Stimulated activated CD8-positive, alpha-beta memory T cell treated with anti-CD3 and anti-CD28 coated beads, Interleukin-4, amount 100 ng/mL, for 1 hour (primary cell): ENCODE measurements at places on chromosomes 16 and 17.

DNA sequence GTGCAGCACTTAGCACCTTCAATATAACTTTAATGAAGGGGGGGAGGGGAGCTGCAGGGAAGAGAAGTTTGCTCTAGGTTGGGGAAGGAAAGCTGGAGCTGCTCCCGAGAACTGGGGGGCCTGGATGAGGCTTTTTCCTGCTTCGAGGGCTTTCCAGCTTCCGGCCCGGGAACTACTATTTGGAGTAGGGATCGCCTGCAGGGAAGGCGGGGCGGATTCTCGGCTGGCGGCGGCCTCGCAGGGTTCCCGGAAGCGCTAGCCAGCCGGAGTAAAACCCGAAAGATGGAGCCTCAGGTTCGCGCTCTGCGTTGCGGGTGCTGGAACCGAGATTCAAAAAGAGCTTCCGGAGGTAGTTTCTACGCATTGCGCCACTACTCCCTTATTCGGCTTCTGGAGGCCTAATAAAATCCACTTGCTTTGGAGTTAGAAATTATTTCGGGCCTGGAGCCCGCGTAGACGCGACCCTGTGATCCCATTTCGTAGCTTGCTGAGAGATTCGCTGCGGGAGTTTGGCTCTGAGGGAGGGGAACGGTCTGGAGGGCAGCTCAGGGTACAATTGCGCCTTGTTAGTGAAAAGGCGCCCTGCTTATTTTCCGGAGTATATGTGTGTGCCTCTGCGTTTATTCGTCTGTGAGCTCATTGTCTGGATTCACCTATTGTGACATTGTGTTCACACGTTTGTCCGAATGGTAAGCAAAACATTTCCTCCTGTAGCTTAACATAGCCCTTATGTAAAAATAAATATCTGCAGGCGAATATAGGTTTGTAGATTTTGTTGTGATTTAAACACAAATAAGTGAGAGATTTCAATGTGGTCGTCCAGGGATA, 652 bp downstream of the PRAC2 start:
- no peak for DNase-seq

DNA sequence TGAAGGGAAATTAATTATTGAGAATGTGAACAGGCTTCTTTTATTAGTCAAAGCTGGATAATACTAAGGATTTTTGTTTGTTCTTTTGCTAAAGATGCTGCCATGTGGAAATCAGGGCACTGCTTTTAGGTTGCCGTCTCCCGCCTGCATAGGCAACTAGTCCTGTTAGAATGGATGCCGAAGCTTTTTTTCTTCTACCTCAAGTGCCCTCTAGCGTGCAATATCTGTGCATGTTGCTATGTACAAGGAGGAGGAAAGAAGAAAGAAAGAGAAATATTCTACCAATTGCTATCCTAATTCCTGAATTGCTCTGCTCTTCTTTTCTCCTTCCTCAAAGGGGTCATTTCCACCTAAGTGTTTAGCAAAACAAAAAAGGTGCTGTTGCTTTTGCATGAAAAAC, 5.2 kb upstream of the CDH8 start:
- DNase-seq, result no peak

DNA sequence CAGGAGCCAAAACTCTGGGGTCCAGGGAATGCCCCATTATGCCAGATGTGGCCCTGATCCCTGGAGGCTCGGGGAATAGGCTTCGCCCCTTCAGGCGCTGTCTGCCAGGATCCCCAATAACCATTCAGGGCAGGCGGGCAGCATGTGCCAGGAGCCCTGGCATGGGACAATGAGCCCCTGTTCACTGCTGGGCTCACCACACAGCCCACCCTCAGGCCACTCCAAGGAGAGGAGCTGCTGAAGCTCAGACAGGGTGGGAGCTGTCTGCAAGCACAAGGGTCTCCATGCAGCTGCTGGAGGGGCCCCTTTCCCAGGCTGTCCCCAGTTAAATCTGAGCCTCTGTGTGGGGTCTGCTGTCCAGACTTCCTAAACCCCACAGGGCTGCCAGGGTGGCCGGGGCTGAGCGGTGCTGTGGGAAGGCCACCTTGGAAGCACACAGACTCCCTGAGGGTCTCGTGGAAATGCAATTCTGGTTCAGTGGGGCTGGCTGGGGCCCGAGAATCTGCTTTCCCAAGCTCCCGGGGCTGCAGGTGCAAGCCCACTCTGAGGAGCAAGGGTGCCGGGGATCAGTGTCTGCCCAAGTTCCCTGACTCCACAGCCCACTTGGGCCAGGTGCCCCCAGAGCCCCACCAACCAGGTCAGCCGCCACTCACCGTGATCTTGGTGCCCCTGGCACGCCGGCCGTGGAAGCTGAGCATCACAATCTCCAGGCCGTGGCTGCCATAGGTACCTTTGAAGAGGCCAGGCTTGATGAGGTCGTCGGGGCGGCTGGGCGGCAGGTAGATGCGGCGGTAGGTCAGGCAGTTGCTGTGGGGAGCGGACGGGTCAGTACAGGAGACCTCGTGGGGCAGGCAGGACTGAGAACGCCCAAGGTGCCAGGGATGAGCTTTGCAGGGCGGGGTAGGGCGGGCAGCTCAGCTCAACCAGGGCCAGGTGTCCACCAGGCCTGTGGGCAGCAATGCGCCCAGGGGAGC, 17.7 kb upstream of the C16orf95 start:
- DNase-seq, result no peak

GRCh38 chr16:67555795-67556212, 6.5 kb upstream of the CTCF start:
- no peak for DNase-seq

DNA sequence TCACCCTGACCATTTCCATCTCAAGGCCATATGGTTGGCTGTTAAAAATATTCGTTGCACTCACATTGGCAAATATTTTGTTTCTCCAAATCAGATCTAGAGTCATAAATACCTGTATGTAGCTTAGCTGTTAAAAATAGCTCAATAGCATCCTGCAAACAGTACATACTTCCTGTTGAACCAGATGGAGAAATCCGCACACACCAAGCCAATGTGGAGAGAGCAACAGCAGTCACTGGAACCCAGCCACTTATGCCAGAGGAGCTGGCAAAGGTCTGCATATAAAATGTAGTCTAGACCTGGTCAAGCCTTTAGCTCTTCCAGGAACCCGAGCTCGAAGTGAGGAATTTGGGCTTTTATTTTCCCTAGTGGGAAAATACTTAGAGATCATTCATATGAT, 146.4 kb upstream of the KCNJ16 start:
- DNase-seq, result no peak

DNA sequence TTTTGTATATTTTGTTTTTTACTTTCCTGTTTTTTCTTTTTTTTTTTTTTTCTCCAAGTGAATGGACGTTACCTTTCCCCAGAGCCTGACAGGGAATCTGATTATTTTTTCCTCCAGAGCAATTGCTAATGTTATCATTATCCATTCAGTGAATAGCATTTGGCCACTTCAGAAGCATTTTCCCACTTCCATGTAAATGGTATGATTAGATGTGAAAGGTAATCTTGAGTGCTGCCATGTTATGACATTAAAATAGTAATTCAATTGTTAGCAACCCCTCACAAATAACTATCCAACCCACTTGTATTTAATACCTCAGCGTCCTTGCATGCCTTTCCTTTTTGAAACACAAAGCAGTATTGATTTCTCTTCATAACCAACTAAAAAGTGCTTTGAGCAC, 1243.8 kb downstream of the CDH8 start:
- no peak for DNase-seq

DNA sequence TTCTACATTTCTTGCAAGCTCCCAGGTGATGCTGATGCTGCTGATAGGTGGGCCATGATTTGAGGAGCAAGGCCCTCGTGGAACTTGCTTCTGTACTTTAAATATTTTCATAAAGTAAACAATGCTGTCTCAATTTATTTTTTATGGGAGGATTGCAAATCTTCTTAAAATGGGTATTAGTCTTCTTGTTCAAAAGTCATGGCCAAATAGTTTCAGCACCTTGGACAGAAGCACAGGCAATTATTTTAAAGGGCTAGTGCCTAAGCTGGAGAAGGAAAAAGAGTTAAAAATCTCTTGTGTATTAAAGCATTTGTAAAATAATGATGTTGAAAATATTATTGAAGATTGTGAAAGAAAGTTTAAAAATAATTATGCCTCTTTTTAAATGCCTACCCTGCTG, 50.5 kb downstream of the GPR139 start:
- DNase-seq, result no peak

- peak; percentile 27 for DNase-seq
Measured at GRCh38 chr17:76382803-76383545, 1.4 kb upstream of the SPHK1 start.

DNA sequence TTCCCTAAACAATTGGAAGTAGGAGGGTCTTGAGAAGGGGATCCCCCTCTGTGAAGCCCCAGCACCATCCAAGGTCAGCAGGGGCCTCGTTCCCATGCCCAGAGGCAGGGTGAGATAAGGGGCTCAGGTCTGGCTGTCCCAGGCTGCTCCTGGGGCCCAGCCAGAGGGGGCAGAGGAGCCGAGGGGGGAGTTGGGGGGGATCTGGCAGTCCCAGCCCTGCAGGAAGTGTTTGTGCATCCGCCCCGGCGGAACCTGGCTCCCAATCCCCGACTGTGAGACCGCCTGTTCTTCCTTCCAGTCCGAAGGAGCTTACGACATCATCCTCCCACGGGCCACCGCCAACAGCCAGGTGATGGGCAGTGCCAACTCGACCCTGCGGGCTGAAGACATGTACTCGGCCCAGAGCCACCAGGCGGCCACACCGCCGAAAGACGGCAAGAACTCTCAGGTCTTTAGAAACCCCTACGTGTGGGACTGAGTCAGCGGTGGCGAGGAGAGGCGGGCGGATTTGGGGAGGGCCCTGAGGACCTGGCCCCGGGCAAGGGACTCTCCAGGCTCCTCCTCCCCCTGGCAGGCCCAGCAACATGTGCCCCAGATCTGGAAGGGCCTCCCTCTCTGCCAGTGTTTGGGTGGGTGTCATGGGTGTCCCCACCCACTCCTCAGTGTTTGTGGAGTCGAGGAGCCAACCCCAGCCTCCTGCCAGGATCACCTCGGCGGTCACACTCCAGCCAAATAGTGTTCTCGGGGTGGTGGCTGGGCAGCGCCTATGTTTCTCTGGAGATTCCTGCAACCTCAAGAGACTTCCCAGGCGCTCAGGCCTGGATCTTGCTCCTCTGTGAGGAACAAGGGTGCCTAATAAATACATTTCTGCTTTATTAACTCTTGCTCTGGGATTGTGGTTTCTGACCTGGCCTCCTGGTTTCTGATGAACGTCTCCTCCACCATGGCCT, 14.9 kb downstream of the GPRC5C start:
- DNase-seq, result no peak

DNA sequence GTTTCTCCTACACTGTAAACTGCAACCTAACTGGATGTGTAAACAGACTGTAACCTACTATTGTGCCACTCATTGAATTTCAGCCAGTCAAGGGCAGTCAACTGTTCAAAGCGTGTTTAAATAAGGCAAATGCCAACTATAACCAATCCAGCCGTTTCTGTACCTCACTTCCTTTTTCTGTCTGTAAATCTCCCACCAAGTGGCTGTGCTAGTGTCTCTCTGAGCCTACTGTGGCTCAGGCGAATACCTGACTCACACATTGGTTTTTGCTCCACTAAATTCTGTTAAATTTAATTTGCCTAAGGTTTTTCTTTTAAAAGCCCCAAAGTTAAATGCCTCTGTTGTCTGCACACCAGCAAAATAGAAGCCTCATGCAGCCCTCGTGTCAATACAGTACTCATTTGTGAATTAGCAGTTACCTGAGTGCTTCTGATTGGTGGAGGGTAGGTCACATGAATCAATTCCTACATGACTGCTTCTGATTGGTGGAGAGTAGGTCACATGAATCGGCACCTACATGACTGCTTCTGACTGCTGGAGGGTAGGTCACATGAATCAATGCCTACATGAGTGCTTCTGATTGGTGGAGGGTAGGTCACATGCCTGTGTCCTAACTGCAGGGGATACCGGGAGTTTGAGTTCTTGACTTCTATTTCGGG, 31.1 kb upstream of the CCR7 start:
- no peak for DNase-seq

- DNase-seq, result no peak
Measured at GRCh38 chr17:44549686-44550085, 7.6 kb upstream of the FZD2 start.

GRCh38 chr17:67696853-67697498, 20.8 kb upstream of the NOL11 start:
- DNase-seq, result no peak

- no peak for DNase-seq
Measured at GRCh38 chr17:34703533-34703932, 124.2 kb downstream of the TMEM132E start.

DNA sequence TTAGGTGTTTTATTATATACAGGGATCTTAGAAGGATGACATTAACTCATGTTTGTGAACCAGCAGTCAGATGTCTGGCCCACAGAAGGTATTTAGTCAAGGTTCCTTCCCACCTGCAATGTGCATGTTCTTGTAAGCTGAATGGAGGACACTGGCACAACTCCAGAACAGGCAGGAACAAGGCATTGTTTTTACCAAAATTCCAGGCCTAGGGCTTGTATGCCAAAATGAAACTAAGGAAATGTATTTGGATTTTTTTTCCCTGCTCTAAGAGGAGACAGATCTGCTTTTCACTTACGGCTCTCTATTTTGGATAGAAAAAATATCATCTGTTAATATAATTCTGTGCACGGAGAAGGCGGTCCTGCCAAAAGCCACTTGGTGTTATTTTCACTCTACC, 312.5 kb downstream of the GRIN2A start:
- no peak for DNase-seq

- DNase-seq, result no peak
Measured at GRCh38 chr17:37292429-37293139, 83.2 kb upstream of the C17orf78 start.

GRCh38 chr17:12290207-12290606, 269.5 kb downstream of the MAP2K4 start:
- DNase-seq, result no peak

DNA sequence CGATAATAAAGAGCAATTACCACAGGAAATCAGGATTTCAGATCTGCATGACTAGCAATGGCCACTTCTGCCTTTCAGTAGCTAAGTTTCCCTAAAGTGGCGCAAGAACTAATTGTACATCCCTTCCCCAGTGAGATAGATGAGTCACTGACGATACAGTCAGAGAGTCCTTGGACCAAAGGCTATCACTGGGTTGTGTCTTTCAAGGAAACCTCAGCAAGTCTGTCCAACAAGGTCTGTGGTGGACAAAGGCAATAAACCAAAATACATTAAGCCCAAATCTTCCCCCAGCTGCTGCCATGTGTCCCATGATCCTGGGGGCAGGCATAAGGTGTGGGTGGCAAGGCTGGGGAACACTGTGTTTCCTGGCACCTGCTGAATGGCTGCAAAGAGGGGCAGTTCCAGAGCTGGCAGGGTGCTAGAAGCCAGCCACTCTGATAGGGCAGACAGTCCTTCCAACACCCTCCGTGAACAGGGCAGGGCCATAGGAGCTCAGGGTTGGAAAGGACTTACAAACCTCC, 20.5 kb upstream of the MTMR4 start:
- DNase-seq, result no peak
